ENCODE measurements at places on chromosomes 12 and 14. TPM values are rescaled to one million over a fixed set of nuclear protein-coding genes. Genes with fewer than 3 reads are reported as not detected.

DNA sequence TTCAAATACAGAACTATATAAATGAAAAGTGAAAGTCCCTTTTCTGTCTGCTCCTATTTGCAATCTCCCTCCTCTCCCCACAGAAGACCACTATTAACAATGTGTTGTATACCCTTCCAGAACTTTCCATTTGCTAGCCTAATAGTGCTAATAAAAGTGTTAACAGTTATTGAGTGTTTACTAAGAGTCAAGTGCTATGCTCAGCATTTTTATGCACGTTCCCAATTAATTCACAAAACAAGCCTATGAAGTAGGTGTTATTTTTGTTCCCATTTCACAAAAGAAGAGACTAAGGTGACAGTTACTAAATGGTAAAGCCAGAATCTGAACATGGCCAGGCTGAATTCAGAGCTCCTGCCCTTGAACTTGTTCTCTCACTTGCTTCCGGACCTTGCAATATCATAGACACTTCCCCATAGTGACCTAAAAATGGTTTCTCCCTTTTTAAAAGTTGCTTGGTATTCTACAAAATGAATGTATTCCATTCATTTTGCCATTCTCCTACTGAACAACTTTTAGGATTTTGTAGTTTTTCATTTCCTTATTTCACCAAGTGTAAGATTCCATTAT, 1.6 kb upstream of the PRKAB1 start:
- no peak for DNase-seq

- no peak for DNase-seq
Observed at GRCh38 chr12:112303004-112303403, 79.2 kb downstream of the HECTD4 start.

- no peak for DNase-seq
Observed at GRCh38 chr14:60681271-60681670, 32.0 kb upstream of the SIX1 start.

- no peak for DNase-seq
Observed at GRCh38 chr14:65096323-65097089, 5.8 kb downstream of the MAX start.

Gene UNC119B
- 51.3 TPM for total RNA-seq

Gene BICDL1
- 30.3 TPM for total RNA-seq

Gene SDR9C7
- not detected for total RNA-seq

Gene FERMT2
- total RNA-seq = 108 TPM

Gene RIN3
- 0.97 TPM for total RNA-seq

DNA sequence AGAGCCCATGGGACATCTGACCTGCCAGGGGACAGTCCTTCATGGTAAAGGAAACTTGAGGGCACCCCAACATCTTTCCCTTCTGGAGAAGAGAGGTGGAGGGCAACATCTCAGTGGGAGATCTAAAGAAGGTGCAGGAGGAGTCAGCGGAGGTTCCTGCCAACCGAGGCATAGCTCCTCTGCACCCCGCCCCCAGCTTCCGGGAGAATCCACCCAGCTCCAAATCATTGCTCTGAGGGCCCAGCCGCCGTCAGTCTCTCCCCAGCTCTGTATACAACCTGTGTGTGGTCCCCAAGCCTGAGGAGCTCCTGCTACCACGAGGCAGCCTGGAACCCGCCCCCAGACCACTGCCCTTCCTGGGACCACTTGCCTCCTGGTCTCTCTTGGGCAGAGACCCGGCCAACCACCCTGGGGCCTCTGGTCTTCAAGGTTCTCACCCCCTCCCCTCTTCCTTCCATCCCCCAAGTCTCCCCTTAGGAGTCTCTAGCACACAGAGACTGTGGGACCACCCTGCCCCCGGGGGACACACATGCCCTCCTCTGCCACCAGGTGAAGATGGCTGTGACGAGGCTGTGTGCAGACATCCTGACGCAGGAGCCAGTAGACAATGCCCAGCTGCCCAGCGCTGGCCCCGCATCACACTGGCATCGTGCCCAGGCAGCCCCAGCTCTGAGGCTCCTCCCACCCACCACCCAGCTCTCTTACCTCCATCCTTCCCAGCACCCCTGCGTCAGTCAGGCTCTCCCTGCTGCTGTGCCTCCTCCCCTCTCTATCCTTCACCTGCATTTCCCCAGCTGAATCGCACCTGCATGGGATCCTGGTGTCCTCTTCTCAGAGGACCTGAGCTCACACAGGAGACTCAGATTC, 13.0 kb upstream of the NUDT14 start:
- no peak for DNase-seq

DNA sequence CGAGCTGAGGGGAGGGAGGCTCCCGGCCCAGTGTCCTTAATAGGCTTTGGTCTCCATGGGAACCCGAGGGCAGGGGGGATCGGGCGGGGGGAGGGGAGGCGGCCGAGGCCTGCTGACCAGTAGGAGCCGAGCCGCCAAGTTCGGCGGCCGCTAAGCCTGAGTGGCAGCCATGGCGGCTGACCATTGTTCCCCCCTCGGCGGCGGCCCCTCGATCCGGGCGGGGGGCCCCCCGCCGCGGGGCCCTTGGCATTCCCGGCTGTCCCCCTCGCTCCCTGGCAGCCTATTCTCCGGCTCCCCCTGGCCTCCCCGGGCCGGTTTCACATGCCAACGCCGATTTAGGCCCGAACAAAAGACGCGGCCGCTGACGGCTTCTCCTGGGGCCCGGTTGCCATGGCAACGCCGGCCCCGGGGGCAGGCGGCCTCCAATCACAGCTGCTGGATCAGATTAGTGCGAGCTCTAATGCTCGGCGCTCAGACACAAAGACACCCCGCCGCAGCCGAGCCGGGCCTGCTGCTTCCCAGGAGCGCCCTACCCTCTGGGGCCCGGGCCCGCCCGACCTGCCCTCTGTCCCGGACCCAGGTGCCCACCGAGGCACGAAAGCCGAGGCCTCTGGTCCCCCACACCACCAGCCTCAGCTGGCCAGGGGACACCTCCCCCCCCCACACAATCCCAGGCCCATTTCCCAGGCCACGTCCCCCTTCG, 7.3 kb downstream of the MSI1 start:
- peak; percentile 97 for DNase-seq

DNA sequence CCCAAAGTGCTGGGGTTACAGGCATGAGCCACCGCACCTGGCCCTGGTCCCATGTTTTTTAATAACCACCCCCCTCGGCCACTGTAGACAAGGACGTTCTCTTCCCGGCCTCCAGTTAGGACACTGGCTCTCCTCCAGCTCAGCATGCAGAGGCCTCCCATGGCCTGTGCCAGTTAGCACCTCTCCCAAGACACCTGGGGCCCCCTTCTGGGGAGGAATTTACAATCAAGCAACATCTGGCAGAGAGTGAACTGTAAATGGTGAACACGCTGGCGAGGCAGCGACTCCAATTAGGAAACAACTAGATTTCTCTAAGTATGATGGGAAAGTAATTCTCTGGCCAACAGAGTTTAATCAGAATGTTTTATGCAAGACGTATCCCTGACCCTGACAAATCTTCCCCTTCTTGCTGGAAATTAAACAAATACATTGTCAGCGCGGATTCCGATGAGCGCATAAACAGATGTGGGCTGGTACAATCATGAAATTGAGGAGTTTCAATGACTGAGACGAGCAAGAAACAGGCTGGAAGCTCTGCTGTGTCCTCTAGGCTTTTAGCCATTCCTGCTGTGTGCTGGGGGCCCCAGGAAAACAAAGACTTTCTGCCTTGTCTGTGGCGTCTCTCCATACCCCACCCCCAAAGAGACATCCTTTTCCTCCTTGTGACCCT, 61.7 kb upstream of the DLK1 start:
- no peak for DNase-seq

GRCh38 chr14:75454963-75455546, 27.2 kb downstream of the JDP2 start:
- no peak for DNase-seq

DNA sequence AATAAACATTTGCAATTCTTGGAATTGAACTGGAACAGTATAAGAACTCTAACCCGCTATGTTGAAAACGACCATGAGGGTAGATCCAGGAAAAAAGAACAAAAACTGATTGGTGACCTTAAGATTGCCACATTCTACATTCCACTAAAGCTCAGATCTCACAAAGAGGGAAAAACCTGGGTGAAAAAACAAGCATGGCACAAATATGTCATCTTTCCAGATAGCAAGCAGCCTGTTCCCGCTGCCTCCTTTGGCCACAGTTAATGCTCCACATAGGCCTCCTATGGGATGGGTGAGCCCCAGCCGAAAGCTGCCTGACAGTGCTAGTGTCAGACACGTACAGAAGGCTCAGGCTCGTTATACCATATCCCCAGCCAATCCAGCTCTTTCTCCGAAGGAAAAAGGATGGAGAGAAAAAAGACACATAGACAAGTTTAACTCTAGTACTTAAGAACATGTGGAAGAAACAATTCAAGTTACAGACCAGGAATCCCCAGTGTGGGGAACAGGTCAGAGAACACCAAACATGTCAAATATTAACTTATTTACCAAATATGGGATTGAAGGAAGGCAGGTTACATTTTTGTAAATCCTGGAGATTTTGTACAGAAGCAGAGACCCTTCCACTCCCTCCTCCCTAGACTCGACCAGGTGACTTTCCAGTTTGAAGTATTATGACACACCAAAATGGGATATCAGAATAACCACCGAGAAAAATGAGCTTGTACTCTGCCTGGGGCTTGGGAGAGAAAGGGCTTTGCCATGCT, 14.7 kb downstream of the LETMD1 start:
- no peak for DNase-seq

DNA sequence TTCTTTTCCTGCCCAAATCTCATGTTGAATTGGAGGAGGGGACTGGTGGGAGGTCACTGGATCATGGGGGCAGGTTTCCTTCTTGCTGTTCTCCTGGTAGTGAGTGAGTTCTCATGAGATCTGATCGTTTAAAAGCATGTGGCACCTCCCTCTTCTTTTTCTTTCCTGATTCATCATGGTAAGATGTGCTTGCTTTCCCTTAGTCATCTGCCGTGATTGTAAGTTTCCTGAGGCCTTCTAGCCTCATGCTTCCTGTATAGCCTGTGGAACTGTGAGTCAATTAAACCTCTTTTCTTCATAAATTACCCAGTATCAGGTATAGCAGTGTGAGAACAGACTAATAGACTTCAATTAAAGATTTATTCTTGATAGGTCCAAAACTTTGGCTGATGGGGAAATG, 83.5 kb downstream of the CAND1 start:
- no peak for DNase-seq

Gene DIO3
- total RNA-seq = not detected

Gene RFLNA
- total RNA-seq = 20.4 TPM

Gene KCNH5
- total RNA-seq = 0.97 TPM

GRCh38 chr12:67807814-67808213, 159.3 kb downstream of the DYRK2 start:
- DNase-seq = no peak

Gene CLEC1B
- not detected for total RNA-seq

DNA sequence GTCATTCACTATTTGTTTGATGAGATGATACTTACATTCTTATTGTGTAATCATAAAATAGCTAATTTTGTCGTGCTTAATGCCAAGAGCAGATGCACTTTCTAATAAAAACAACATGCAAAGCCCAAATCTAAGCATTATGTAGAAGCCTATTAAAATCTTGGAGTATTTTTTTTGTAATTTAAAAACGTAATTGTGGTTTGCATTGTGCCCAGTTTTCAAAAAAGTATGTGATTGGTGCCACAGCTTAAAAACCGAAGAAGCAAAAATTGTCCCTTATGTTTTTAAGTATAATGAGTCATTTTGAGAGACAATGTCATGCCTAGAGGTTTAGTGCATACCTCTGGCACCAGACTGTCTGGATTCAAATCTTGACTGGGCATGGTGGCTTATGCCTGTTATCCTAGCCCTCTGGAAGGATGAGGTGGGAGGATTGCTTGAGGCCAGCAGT, 464.8 kb upstream of the RGS6 start:
- DNase-seq = no peak
